Stimulated activated CD8-positive, alpha-beta memory T cell treated with anti-CD3 and anti-CD28 coated beads, Interleukin-7, amount 100 ng/mL, for 1 hour (primary cell): ENCODE measurements at places on chromosomes 5 and 9.

GRCh38 chr5:156623381-156624040 lies 226.6 kb upstream of the PPP1R2B start:
- DNase-seq = no peak

- no peak for DNase-seq
Measured at GRCh38 chr5:25488119-25488518, 843.3 kb upstream of the CDH10 start.

DNA sequence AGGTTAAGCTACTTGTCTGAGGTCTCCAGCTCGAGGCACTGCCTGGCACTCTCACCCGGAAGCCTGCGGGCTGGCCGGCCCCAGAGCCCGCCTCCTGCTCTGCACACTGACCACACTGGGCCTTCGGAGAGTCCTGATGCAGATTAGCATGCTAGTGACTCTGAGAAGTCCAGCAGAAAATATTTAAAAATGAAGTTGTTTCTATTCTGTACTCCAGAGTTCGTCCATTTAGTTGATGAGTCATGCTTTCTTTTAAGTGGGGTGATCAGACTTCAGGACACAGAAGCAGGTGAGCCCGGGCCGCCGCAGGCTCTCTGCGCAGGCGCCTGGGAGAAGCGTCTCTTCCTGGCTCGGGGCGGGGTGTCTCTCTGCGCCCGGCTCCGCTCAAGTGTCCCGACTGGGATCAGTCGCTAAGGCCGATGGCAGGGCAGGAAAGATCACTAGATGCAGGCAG lies 32.5 kb downstream of the FAM240B start:
- no peak for DNase-seq

DNA sequence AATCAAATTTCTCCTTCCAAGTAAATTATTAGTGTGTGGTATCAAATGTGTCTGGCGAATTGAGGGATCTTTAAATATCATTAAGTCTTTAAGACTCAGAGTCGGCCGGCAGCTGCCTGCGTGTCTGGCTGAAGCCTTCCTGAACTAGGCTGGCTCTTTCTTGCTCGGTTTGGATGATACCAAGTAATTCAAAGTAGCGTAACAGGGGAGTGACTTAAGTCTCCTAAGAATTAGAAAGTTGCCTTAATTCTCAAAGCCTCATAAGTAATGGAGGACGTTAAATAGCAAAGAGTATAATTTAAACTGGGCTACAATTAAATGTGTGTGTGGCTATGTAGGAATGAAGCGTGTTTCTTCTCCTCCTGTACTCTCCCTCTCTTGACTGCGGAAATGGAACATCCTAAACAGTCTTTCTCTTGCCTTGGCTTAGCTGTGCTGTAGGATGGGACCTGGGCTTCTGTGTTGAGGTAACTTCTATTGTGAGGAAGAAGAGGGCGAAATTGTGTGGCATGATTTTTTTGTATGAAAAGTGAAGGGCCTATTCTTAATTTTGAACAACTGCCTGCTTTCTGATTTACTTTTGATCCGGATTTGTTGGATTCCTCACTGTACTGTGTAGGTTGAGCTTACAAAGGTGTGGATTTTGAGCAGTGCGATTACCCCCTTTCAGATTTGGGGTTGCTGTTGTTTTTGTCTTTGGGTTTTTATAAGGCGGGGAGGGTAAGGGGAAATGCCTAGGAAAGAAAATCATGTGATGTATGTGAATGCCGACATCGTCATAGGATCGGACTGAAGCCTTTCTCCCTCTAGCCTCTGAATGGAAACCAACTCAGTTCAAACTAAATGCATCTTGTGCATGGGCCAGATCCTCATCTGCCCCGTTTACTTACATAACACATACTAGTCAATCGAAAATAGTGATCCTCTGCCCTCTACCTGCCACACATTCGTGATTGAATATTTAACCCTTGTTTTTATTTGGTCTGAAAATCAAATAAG lies 29.9 kb downstream of the CPEB4 start:
- no peak for DNase-seq

DNA sequence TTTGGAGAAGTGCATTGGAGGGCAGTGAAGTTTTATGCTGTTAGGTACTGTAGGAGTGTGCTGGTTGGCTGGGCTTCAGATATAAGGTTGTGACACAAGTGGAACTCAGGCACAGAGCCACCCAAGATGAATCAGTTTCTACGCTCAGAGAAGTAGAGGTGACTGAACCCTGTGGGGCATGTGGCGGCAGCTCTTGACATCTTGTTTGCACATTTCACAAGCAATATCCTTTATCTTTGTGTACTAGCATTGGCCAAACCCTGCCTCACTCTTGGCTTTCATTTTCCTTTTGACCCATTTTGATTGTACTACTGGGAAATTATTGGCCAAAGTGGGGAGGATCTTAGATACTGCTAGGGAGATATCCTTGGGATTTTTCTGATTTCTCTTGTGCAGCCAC lies 110.0 kb downstream of the PSAT1 start:
- DNase-seq = no peak

DNA sequence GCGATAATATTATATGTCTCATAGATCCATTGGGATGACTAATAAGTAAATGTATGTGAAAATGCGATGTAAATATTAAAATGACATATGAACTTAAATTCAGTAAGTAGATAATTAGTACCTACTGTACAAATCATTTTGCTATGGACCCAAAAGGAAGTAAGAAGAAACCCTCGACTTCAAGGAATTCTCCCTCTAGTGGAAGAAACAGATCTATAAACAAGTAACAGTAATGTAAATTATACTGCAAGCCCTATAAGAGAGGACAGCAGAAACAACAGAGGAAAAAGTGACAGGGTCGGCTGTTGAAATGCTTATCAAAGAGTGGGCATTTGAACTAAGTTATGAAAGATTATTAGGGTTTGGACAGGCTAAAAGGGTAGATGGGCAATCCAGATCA lies 320.3 kb downstream of the DMAC1 start:
- DNase-seq = no peak

- no peak for DNase-seq
Measured at GRCh38 chr5:67971223-67971830, 244.2 kb upstream of the PIK3R1 start.

- DNase-seq = no peak
Measured at GRCh38 chr9:85900504-85901201, 40.3 kb upstream of the NAA35 start.

DNA sequence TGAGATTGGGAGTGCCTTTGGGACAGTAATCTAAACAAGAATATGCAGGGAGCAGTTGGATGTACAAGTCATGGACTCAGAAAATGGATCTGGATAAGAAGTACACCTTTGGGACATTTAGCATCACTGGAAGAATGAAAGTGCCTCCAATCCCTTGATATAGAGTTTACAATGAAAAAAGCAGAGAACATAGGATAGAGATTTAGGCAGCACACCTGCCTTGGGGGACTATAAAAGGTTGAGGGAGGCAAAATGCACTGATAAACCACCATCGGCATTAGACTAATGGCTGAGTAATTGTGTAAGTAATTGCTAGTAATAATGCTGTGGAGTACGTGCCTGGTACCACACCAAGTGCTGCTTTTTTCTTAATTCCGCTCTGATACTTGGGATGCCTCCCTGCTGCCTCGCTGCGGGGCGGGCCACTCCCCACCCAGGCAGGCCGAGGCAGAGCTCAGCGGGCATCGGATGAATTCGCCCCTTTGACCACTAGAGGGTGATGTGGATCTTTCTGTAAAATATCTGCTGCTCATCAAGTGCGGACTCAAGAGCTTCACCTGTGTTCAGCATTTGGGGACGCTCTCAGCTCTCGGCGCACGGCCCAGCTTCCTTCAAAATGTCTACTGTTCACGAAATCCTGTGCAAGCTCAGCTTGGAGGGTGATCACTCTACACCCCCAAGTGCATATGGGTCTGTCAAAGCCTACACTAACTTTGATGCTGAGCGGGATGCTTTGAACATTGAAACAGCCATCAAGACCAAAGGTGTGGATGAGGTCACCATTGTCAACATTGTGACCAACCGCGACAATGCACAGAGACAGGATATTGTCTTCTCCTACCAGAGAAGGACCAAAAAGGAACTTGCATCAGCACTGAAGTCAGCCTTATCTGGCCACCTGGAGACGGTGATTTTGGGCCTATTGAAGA lies 99.9 kb downstream of the ANKRD18B start:
- peak; percentile 38 for DNase-seq

GRCh38 chr9:26939955-26940711 lies 6.9 kb downstream of the PLAA start:
- DNase-seq = no peak

- no peak for DNase-seq
Measured at GRCh38 chr5:144945503-144945902, 774.8 kb downstream of the KCTD16 start.

DNA sequence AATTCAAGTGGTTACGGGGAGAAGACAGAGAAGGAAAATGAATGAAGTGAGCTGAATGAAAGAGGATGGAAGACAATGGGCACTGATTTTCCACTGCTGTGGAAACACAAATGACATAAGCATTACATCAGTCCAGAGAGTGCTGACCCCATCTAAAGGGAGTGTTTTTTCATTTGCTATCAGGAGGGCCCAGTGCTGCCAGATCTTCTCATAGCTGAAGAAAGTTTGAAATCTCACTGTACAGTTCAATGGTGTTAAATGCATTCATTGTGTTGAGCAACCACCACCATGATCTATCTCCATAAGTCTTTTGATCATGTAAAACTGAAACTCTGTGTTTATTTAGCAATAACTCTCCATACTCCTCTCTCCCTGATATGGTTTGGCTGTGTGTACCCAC lies 41.5 kb upstream of the STARD4 start:
- no peak for DNase-seq

DNA sequence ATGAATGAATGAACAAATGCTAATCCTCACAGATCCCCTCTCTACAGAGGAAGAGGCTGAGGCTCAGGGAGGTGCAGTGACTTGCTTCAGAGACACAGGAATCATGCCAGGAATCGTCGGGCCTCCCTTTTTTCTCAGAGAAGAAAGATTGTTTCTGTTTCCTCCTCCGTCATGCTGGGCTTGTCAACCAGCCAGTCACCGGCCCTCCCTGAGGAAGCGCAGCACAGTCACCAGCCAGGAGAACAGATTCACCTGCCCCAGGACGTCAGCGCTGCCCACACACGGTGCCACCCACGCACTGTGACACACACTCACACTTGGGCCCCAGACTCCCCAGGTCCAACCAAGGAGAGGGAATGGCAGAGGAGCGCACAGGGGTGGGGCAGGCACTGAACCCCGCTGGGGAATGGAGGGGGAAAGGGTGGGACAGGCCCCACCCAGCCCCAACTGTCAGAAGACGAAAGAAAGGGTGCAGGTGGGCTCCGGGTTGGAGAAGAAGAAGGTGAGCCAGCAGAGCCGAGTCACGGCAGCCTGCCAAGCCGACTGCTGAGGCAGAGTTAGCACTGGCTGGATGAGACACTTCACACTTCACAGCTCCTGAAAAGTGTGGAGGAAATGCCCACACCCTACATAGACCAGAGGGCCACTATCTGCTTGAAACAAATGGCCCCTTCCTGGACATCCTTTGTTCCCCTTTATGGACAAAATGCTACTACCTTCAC lies 13.8 kb upstream of the ERGIC1 start:
- DNase-seq = no peak

DNA sequence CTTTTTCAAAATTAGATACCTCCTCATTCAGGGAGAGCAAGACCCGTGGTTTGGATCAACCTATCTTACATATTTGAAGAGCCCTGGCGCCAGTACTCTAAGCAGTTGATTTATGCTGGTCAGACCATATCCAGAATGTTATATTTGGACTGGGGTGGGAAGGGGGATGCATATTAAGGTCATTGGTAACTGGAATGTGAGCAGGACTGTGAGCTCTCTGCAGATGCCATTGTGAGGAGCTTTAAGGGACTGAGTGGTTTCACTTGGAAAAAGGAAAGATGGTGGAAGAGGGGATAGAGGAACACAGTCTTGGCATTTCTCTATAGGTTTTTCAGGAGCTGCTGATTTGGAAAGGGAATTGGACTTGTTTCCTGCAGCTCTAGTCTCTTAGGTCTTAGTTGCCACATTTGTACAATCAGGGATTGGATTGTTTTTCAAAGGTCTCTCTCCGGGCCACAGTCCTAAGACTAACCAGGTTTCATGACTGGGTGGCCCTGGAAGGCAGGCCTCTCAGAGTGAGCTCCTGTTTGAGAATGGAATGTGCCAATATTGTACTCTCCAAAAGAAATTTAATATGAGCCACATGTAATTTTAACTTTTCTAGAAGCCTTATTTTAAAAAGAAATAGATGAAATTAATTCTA lies 25.8 kb upstream of the F2R start:
- DNase-seq = no peak

DNA sequence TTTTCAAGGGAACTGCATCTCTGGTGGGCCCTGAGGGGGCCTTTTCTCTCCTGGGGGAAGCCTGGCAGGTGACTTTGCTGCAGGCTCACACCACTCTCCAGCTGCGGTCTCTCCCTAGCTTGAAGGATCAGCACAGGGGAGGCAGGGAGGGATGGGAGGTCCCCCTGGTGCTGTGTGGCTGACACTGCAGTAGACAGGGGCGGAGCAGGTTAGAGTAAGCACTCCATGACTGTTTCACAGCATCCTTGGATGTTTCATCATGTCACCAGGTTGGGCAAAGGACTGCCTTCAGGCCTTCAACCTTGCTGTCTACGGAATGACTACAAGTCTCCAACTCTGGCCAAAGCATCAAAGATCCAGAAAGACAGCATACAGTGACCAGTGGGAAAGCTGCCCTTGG lies 470.7 kb downstream of the CDK5RAP2 start:
- no peak for DNase-seq

GRCh38 chr9:130536701-130537107 lies 42.7 kb upstream of the FUBP3 start:
- no peak for DNase-seq

DNA sequence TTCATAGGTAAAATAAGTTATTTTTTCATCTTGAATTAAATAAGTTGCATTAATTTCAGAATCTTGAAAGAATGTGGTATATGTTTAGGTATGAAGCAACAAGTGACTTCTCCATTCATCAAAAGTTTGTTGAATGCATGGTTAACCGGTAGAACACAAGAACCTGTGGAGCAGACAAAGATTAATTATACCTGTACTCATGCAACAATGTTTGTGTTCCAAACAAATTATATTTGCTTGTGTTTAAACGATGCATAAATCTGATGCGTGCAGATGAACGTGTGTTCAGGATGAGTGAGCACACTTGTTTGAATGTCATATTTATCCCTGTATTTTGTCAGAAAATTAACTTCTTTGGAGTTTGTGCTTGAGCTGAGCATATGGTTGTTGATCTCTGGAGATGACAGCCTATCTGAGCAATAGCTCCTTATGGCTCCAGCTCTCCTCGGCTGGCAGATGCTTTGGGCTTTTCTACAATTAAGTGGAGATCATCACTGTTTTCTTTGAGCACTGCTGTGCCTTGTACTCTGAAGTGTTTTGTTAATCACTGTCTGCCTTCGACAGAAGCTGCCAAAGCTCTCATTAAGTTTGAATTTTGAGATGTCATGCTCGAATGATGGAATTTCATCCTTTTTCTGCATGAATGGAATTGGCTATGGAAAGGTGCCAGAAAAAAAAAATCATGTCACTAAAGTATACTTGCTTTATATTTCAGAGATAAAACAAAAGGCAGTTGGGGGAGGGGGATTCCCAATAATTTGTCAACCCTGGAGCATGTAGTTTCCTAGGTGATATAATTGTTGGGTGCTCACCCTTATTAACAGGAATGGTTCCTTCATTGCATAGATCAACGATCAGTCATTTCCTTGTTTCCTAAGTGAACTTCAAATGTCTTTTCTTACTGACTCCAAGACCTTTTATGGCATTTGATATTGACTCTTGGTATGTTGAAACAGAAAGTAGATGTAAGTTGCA lies 502.5 kb upstream of the ARRDC3 start:
- DNase-seq = no peak

- no peak for DNase-seq
Measured at GRCh38 chr5:140043508-140043872, 391 bp upstream of the NRG2 start.
